NB4 (cell line): ENCODE measurements at places on chromosomes 3 and 15.

- no peak for DNase-seq
These were observed 12.4 kb downstream of the PPP4R2 start for GRCh38 chr3:73009008-73009407.

- no peak for DNase-seq
These were observed 3.1 kb downstream of the NSUN3 start for GRCh38 chr3:94065819-94066480.

DNA sequence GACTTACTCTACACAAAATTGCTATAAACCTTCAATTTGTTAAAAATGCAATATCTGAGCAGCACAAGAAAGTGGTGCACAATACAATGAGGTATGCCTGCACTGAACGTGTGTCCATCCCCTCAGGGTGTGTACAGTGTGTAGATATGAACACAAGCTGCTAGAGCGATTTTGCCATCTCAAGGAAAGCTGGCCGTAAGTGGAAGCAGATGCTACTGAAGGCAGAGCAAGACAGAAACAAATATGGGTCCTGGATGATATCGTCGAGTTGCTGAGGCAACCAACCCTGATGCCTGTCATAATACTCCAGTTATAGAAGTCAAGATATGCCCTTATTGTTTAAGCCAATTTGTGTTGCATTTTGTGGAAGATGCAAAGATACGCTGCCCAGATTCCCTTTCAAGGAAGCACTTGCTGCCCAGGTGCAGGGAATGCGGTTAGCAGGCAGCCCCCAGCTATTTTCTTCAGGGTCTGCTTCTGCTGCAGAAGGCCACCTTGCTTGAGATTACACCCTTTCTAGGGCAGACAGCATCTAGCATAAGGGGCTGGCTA is 25.8 kb upstream of the EHHADH start:
- DNase-seq = no peak

GRCh38 chr3:169591983-169592644 is 71.4 kb downstream of the MECOM start:
- DNase-seq = no peak

DNA sequence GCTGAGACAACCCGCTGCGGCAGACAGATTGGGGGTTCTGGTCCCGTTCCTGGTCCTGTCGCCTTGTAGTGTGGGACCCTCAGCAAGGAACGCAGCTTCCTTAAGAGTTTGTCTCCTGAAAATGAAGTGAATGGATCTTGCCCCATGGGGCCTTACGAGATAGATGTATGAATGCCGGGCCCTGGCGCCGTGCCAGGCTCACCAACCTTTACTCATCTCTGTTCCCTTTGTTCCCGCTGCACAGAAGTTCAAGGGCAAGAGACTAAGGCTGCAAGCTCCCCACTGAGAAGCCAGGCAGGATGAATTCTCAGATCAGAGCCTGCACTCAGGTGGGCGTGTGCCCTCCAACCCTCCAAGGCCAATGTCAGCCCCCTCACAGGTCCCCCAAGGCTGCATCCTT is 162.7 kb upstream of the IQSEC1 start:
- peak; percentile 47 for DNase-seq

DNA sequence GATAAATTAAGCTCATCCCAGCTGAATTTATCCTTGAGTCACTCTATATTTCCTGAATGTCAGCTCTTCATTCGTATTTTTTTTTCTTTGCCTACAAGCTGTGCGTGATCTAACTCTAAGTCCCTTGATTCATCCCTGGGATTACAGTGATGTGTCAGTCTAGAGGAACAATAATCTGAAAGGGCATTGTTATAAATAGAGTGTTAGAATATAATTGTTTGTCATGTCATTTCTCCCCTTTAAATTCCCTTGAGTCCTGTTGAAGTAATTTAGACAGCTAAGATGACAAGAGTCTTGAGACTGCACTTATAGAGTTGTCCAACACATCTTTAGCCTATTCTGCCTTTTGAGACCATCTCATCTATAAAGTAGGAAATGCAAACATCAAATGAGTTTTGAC is 621.8 kb downstream of the ZIC1 start:
- no peak for DNase-seq
